CD4-positive, alpha-beta T cell treated with Interleukin-15 for 1 hour (primary cell): ENCODE measurements at places on chromosomes 12 and 14.

- DNase-seq = no peak
Observed at GRCh38 chr12:94228488-94228907, 80.1 kb downstream of the PLXNC1 start.

DNA sequence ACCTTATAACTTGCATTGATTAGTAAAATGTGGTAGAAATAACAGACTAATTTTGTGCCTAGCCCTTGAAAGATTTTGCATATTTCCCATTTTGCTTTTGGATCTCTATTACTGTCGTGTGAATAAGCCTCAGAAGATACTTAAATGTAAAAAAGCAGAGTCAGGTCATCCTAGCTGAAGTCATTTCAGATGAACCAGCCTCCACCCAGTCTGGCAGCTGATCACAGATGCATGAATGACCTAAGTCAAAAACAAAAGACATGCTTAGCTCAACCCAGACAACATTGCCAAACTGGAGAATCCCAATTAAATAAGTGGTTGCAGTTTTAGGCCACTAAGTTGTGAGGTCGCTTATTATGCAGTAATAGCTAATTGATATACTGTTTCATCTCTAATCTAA, 349.9 kb downstream of the C12orf50 start:
- no peak for DNase-seq

- DNase-seq = no peak
Observed at GRCh38 chr12:106235770-106236169, 12.1 kb downstream of the CKAP4 start.

DNA sequence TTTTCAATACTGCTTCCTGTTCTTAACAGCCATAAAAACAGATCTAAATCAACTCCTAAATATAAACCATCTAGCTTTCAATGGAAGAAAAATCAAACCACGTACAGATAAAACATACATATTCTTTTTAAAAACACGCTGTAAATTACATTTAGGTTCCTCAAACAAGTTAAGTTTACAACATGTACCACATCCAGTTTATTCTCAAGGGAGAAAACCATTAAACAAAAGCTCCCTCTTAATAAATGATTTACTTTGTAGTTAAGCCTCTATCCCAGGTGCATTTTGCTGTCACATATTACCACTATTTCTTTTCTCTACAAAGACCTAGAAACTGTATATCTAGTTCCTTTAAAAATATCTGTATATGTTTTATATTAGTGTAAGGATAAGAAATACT, 3.1 kb downstream of the NUMB start:
- DNase-seq = no peak

- no peak for DNase-seq
Observed at GRCh38 chr12:19869413-19869812, 430.1 kb downstream of the AEBP2 start.

DNA sequence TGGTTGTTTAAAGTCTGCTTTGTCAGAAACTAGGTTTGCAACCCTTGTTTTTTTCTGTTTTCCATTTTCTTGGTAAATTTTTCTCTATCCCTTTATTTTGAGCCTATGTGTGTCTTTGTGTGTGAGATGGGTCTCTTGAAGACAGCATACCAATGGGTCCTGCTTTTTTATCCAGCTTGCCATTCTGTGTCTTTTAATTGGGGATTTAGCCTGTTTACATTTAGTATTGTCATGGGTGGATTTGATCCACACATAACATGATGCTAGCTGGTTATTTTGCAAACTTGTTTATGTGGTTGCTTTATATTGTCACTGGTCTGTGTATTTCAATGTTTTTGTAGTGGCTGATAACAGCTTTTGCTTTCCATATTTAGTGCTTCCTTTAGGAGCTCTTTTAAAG, 17.2 kb upstream of the ART4 start:
- DNase-seq = no peak

GRCh38 chr14:35365130-35366055, 39.2 kb downstream of the NFKBIA start:
- DNase-seq = peak; percentile 84

DNA sequence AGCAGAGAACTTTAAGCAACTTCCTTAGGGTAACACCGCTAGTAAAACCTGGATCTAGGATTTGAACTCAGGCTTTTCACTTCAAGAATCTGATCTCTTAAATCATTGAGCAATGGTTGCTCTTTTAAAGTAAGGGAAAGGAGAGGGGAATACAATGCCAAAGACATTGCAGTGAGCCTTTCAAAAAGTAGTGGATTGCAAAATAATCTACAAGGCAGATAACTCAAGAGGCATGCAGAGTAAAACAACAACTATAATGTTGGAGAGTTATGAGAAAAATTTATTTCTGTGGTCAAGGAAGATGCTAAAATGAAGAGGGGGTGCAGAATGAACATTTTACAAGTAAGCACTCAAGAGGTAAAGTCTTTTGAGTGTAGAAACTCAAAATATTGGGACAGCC, 432.6 kb downstream of the C12orf50 start:
- no peak for DNase-seq

GRCh38 chr14:42140831-42141279, 534.2 kb downstream of the LRFN5 start:
- no peak for DNase-seq

DNA sequence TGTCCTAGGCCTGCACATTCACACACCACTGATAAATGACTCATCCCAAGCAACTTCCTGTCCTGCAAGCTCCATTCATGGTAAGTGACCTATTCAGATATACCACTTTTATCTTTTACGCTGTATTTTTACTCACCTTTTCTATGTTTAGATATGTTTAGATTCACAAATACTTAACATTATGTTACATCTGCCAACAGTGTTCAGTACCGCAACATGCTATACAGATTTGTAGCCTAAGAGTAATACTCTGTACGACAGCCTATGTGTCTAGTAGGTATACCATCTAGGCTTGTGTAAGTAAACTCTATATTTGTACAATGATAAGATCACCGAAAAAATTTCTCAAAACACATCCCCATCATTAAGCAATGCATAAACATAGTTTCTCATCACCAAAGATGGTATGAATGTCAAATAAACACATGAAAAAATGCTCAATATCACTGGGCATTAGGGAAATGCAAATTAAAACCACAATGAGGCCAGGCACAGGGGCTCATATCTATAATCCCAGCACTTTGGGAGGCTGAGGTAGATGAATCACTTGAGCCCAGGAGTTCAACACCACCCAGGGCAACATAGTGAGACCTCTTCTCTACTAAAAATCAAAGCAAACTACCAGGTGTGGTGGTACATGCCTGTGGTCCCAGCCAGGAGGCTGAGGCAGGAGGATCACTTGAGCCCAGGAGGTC, 20.7 kb downstream of the ATXN2 start:
- DNase-seq = no peak

- DNase-seq = no peak
Observed at GRCh38 chr12:32466986-32467711, 67.8 kb downstream of the FGD4 start.

- DNase-seq = no peak
Observed at GRCh38 chr12:94938583-94938982, 64.9 kb downstream of the NDUFA12 start.

DNA sequence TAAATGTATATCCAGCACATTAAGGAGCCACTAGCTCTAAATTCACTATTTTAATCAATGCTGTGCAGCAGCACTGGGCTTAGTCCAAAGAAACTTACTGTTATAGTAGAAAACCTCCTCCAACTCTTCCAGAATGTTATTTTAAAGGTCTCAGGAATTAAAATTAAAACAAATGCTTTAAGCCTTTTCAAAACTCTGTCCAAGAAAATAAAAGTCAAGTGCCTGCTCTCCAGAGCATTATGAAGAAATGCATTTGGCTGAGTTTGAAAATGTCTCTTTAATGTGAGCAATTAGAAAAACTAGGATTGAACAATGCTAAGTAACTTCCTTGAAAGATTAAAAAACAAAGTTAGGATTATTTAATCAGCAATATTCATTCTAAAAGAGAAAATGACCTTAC, 322.4 kb upstream of the DCN start:
- DNase-seq = no peak

GRCh38 chr12:88733008-88733407, 152.7 kb upstream of the KITLG start:
- DNase-seq = no peak

DNA sequence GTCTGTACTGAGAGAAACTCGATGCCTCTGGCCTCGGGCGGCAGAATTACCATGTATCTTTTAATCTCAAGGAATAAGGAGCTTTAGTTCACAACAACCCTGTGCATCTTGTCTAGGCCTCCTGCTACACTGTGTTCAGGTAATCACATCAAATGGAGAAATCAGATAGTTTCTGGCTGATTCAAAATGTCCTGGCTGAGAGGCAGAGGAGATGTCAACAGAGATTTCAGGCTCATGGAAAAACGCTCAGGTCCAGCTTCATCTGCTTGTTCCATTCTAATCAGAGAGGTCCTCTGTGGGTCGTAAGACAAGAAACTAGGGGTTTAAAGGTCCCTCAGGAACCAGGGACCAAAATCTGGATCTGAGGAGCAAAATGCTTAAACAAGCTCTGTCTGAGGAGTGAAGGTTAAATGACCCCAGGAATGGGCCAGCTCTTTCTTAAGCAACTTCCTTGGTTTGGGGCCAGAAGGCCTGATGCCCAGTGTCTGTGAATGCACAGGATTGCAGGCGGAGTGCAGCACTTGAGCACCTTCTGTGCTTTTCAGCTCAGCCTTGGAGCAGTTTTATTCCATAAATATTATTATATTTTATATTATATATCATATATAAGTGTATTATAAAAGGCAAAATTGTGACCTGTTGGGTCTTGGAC, 170.2 kb upstream of the PRICKLE1 start:
- DNase-seq = no peak

- DNase-seq = no peak
Observed at GRCh38 chr14:70722418-70722817, 80.7 kb downstream of the TTC9 start.

DNA sequence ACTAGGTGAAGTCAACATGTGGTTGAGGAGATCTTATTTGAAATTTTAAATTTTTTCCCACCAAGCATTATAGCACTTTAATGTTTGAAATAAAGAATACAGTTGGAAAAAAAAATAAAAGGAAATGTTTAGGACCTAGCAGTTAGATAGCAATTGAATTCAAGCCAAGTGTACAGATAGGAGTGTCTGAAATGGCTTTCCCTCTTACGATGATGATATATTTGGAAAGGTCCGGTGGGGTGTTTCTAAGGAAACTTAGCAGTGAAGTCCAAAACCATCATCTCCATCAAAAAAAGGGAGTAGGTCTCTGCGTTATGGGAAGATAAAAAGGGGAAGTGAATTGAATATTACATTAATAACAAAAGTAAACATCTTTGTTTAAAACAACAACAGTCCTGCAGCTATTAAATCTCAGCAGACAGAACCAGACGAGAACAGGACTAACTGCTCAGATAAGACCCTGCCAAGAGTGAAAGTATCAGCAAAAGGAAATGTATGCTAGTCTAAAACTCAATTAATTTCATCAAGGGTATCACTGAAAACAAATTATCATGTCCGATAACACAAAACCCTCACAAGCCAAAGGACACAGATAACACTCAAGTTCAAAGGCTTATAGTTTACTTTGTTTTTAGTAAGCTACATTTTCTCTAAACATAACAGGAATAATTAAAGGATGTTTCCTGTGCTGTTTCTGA, 242.0 kb downstream of the BMP4 start:
- DNase-seq = no peak

DNA sequence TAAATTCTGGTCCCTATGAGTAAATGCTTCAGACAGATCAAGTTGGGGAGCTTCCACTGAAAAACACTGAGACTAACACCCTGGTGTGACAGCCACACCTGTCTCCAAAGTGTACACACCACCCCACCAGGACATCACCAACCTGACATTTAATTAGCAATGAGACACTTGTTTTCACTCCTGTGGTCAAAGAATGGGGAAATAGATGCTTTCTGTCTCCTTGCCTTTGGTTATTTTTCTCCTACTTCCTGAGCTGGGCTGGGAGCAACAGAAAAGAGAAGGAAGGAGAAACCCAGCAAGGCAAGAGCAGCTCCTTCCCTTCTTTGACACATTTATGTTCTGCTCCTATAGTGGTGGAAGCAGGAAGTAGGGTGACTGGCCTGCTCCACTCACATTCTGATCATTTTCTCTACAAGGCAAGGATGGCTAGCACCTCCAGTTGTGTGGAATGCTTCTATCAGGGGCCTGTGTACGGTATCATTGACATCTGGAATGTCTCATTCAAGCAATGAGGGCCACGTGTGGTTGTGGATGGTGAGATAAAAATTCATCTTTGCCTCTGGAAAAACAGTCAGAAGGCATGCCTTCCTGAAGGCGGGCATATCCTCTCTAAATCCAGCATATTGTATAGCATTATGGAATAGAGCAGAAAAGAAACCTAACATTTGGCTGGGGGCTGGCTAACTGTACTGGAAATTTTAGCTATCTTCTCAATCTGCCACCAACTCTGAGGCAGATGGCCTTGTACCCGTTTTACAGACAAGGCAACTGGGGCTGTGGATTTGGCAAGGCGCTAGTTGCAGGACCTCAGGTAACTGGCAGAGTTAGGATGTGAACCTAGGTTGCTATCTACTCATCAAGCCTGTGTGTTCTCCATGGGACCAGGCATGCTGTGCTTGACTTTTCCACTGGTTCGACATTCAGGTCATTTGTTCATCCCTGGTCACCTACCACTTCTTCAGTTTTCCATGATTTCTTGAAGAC, 24.8 kb upstream of the LGALS3 start:
- DNase-seq = no peak

GRCh38 chr12:53729644-53730043, 2.4 kb upstream of the CALCOCO1 start:
- DNase-seq = no peak

DNA sequence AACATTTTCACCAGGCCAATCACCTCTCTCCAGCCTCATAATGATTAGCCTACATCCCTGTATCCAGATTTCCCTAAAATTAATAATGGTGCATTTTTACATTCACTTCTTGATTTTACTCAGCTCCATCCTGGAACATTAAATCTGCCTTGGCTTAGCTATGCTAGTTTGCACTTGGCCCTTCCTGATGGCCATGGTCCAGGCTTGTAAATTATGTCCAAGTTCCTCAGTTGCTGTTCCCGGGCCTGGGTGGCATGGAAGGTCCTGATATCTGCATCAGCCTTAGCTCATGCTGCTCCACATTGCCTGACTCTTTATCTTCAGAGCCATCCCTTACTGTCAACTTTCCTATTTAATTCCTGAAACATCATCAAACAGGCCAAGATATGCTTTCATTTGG, 11.1 kb upstream of the METTL17 start:
- no peak for DNase-seq

- DNase-seq = no peak
Observed at GRCh38 chr12:90024262-90024661, 315.6 kb upstream of the ATP2B1 start.

DNA sequence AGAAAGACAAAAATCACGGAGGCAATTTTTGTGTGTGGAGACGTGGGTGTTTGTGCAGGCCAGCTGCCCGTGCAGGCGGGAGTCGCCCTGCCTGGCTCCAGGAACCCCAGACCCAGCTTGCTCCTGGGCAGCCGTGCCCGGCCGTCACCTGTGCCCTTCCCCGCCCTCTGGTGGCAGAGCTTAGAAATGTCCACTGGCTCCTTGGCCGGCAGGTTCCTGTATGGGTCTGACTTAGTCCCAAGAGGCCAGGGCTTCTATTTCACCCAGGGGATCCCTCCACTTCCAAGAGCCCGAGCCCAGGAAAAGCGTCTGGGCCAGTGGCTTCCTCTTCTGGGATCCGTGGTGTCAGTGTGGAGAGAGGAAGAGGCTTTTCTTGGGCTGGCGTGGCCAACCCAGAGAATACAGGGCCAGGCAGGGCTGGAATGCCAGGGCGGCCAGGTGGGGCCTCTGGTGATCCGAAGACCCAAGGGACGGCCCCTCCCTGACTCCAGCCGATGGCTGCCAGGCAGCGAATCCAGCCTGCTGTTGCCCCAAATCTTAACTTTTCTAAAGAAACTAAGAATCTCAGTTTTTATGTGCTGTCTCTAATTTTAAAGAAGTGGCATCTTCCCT, 120.9 kb downstream of the TMEM132C start:
- DNase-seq = no peak

GRCh38 chr14:77426396-77426795, 3.1 kb upstream of the NOXRED1 start:
- no peak for DNase-seq
